ENCODE measurements at places on chromosomes 2 and 18.

GRCh38 chr2:70030724-70031420 is 56.4 kb upstream of the PCBP1 start:
- no peak for DNase-seq

DNA sequence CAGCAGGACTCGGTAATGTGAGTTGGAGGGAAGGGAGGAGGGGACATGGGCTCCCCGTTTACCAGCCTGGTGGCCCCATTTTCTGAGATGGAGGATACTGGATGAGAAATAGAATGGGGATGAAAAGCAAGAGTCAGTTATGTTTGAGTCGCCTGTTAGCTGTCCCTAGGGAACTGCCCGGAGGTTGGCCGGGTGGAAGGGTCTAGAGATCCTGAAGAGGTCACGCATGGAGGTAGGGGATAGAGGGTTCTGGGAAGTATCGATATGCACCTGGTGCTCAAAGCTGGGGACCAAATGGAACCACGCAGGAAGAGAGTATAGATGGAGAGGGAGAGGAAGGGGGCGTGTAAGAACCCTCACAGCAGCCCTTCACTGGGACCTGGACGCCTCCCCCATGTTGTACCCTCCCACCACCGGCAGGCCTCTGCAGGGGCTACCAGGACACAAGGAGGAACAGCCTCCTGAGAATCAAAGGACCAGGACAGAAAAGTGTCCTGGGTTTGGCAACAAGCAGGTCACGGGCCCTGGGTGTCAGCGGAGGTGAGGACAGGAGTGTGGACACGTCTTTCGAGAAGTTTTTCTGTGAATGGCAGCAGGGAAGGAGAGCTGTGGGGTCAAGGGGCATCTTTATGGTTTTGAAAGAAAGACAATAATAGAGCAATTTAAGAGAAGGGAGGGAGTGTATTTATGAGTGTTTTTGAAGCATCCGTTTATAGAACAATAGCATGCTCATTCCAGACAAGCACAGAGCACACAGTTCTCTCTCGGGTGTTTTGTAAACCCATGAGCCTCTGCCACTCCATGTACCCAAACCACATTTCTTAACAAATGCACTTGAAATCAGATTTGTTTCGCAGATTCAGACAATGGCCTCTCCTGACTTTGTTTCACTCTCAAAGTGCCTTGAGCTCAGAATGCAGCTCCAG is 132.2 kb downstream of the SMAD7 start:
- no peak for DNase-seq

DNA sequence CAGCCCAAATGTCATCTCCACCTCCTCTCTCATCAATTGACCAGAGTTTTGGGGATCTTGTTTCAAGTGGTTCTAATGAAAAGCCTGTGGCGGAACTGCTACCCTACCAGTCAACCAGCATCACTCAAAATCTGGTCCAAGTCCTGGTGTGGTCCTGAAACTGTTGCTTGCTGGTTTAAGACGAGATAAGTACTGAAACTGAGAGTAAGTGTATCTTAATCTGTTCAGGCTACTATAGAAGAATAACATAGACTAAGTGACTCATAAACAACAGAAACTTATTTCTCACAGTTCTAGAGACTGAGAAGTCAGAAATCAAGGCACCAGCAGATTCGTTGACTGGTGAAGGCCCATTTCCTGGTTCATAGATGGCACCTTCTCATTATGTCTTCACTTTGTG is 879 bp upstream of the GALNT5 start:
- DNase-seq, result no peak

DNA sequence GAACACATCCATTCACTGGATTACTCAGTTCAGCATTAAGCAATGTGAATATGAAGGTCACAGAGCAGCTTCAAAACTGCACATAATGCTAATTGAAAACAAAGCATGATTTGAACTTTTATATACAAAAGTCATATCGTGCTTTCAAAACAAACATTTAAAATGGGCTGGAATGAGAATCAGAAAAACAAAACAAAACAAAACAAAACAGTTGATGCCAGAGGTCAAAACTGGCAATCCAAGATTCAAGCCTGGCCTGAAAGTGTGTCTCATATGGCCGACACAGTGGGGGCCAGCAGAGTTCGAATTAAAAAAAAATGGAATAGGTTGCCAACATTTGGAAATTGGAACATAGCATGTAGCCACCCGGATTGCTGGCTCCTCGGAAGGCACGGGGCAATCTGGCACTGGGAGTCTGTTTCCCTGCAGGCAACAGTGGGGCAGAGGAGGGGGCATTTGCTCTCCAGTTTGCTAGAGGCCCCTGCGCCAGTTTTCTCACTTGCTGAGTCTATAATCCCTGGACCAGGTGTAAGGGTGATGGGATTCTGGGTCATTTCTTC is 294.4 kb downstream of the ZNF521 start:
- no peak for DNase-seq

DNA sequence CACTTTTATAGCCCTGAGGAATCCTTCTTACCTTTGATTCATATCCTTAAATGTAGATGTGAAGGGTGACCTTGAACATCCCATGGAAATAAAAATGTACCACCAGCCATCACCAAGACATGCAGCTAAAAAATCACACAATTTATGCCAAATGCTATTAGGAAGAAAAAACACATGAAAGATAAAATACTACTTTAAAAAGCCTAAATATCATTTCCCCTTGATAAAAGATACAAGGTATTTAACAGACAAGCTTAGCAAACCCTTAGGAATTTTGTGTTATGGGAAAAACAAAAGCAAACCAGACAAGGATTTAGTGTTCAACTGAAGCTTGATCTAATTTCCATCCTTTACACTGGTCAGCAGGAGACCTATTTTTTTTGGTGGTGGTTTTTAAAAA is 255.0 kb downstream of the ICOS start:
- DNase-seq, result no peak

All from choroid plexus epithelial cell (primary cell).